ENCODE measurements at places on chromosomes 3 and 15. TPM values are rescaled to one million over a fixed set of nuclear protein-coding genes. Genes with fewer than 3 reads are reported as not detected.

- no peak overlapping the region for H3K4me3 ChIP-seq
- H3K4me1 ChIP-seq = peaks cover 7% of the 10 kb centered on the region
- peaks cover 4% of the 10 kb centered on the region for H3K36me3 ChIP-seq
Measured at GRCh38 chr3:141853629-141854168, 22.7 kb upstream of the ATP1B3 start.

The HGD gene
- total RNA-seq = 2.8 TPM

The TERC gene
- total RNA-seq = 11.0 TPM

The GRIP2 gene
- total RNA-seq = 0.10 TPM

GRCh38 chr15:64774629-64775493, 528 bp downstream of the RBPMS2 start:
- peak overlapping the region; percentile 76 for H3K4me3 ChIP-seq
- H3K27me3 ChIP-seq = peaks cover 53% of the 10 kb centered on the region
- H3K4me1 ChIP-seq = peaks cover 9% of the 10 kb centered on the region
- H3K36me3 ChIP-seq = peaks cover 8% of the 10 kb centered on the region
- H3K27ac ChIP-seq = no peak overlapping the region

GRCh38 chr3:182501856-182502255, 291.4 kb upstream of the ATP11B start:
- no peak overlapping the region for H3K4me3 ChIP-seq
- no peaks in the 10 kb centered on the region for H3K36me3 ChIP-seq
- no peak overlapping the region for H3K27ac ChIP-seq
- no peak for DNase-seq
- H3K27me3 ChIP-seq = peaks cover 25% of the 10 kb centered on the region
- no peaks in the 10 kb centered on the region for H3K4me1 ChIP-seq

- peaks cover 4% of the 10 kb centered on the region for H3K36me3 ChIP-seq
- peaks cover 16% of the 10 kb centered on the region for H3K4me1 ChIP-seq
- no peak overlapping the region for H3K4me3 ChIP-seq
Measured at GRCh38 chr3:47989981-47990440, 26.2 kb downstream of the MAP4 start.

The C3orf49 gene
- total RNA-seq = not detected

- H3K4me3 ChIP-seq = no peak overlapping the region
- DNase-seq = no peak
- H3K36me3 ChIP-seq = no peaks in the 10 kb centered on the region
- H3K27me3 ChIP-seq = peaks cover 30% of the 10 kb centered on the region
- H3K4me1 ChIP-seq = peaks cover under 1% of the 10 kb centered on the region
Measured at GRCh38 chr3:100526613-100527346, 34.4 kb downstream of the TMEM45A start.

- DNase-seq = no peak
- H3K27me3 ChIP-seq = peaks cover 38% of the 10 kb centered on the region
- H3K36me3 ChIP-seq = no peaks in the 10 kb centered on the region
- H3K27ac ChIP-seq = no peak overlapping the region
Measured at GRCh38 chr15:81954158-81954783, 91.5 kb downstream of the MEX3B start.

- H3K4me3 ChIP-seq = no peak overlapping the region
- H3K27me3 ChIP-seq = no peaks in the 10 kb centered on the region
- H3K27ac ChIP-seq = peak overlapping the region; percentile 54
- DNase-seq = no peak
Measured at GRCh38 chr15:44738340-44738984, 2.1 kb downstream of the TRIM69 start.

DNA sequence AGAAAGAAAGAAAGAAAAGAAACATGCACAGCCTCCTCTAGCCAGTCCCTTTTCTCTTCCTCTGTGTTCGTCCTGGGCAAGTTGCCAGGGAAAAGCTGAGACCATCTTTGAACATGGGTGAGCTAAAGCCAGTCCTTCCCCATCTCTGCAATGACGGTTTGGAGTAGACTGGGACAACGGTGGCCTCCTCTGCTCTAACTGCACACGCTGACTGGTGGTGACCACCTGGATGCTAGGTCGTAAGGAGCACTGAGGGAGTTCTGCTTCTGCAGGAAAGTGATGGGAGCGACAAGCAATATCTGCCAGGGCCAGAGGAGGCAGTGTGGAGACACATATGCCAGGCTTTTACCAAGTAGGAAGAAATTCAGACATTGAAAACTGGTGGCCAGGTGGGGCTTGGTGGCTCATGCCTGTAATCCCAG, 111.7 kb downstream of the NUP210 start:
- peaks cover 11% of the 10 kb centered on the region for H3K4me1 ChIP-seq
- no peak overlapping the region for H3K4me3 ChIP-seq
- no peaks in the 10 kb centered on the region for H3K27me3 ChIP-seq
- H3K36me3 ChIP-seq = no peaks in the 10 kb centered on the region

DNA sequence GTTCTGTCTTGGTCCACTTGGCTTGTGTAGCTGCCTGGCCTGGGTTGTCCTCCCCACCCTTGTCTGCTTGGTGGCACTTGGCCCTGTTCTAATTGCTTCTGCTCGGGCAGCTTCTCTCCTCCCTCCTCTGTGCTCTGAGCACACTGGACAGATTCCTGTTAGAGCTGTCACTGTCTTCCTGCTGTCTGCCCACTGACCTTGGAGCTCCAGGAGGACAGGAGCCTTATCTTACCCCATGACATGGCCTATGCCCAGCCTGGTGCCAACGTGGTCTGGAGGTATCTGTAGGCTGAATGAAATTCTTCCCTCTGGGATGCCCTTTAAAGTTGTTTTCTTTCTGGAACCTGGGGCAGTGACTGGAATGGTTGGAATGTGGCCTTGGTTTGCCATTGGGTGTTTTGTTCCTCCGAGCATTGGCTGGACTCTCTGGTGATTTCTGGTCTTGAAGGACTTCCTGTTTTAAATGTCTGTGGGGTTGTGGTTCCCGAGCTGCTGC, 94.1 kb downstream of the FAM43A start:
- H3K27me3 ChIP-seq = peaks cover 75% of the 10 kb centered on the region
- no peaks in the 10 kb centered on the region for H3K36me3 ChIP-seq
- peaks cover 2% of the 10 kb centered on the region for H3K4me1 ChIP-seq
- no peak overlapping the region for H3K27ac ChIP-seq
